ENCODE measurements at places on chromosomes 6 and 20.

DNA sequence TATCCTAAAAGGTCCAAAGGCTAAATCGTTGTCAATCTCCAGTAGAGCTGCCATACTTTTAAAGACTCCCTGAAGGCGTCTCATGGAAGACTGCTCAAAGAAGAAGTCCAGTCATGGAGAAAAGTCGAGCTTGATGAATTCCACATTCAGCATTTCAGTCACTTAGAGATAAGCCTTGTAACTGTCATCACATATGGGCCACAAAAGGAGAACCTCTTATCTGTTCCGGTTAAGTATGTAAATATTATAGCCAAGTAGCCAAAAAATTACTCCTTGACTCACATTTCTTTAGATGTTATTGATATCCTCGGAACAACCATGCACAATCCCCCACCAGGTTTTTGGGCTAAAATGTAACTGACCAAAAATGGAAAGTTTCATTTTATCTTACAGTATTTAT lies 9.8 kb upstream of the CNKSR3 start:
- H3K27me3 ChIP-seq: no peaks in the 10 kb centered on the region
- H3K4me3 ChIP-seq: no peak overlapping the region
- no peak overlapping the region for H3K27ac ChIP-seq
- DNase-seq: no peak
- no peaks in the 10 kb centered on the region for H3K4me1 ChIP-seq

GRCh38 chr6:26109772-26110171 lies 22.5 kb downstream of the HFE start:
- no peaks in the 10 kb centered on the region for H3K27me3 ChIP-seq
- H3K36me3 ChIP-seq: no peaks in the 10 kb centered on the region
- H3K4me1 ChIP-seq: no peaks in the 10 kb centered on the region
- no peak overlapping the region for H3K4me3 ChIP-seq
- H3K27ac ChIP-seq: no peak overlapping the region

GRCh38 chr6:50047026-50047425 lies 2.7 kb downstream of the DEFB112 start:
- H3K4me1 ChIP-seq: no peaks in the 10 kb centered on the region
- no peak overlapping the region for H3K27ac ChIP-seq
- H3K36me3 ChIP-seq: no peaks in the 10 kb centered on the region

DNA sequence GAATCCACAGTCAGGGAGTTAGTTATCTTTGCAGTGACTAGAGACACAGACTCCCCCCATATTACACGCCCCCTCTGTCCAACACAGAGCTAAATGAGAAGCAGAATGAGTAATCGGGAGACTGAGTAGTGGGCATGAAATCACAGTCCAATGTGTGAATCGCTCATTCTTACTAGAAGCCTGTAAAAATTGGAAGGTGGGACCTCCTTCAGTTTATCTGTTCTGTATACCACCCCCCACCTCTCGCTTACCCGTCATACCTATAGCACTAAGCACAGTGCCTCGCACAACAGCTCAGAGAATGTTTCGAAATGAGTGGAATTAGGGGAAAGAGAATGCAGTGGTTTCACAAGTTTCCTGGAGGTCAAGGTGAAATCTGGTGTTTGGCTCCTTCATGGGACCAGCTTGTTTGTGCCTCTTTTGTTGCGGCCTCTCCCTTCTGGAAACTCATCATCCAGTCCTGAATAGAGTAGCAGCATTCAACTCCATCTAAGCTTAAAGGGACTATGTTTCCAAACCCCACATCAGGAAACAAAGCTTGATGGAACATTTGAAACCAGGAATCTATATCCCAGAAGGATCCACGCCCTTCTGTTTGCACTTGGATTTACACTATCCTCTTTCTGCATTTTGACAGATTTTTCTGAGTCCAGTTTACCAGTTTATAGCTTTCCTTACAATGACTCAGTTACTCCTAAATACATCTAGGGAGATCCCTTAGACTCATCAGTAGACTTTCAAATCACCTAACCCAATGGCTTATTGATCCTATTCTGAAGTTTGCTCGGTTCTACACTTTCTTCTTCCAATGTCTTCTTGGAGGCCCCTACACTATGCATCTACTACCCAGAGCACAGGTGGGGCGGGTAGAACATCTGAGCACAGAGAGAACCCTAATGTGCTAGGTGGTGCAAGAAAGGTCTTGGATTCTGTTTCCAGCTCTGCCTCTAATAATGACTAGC lies 59.2 kb upstream of the PIM1 start:
- no peak for DNase-seq
- H3K36me3 ChIP-seq: no peaks in the 10 kb centered on the region
- no peak overlapping the region for H3K27ac ChIP-seq
- no peaks in the 10 kb centered on the region for H3K27me3 ChIP-seq
- H3K4me1 ChIP-seq: no peaks in the 10 kb centered on the region

All from right lobe of liver (tissue), 6 donors.